ENCODE measurements at places on chromosomes 1 and 21.

- DNase-seq, result no peak
These were observed 7.5 kb upstream of the GJA8 start for GRCh38 chr1:147895123-147895522.

- DNase-seq, result no peak
These were observed 19.6 kb downstream of the CDKN2C start for GRCh38 chr1:50989694-50990093.

GRCh38 chr1:109392037-109392787 lies 5.5 kb downstream of the SORT1 start:
- no peak for DNase-seq

GRCh38 chr1:222970040-222970439 lies 155.2 kb downstream of the DISP1 start:
- no peak for DNase-seq

GRCh38 chr21:33299181-33299752 lies 25.5 kb upstream of the IFNAR1 start:
- DNase-seq, result no peak

- DNase-seq, result no peak
These were observed 387.6 kb downstream of the CAMTA1 start for GRCh38 chr1:7172804-7173203.

DNA sequence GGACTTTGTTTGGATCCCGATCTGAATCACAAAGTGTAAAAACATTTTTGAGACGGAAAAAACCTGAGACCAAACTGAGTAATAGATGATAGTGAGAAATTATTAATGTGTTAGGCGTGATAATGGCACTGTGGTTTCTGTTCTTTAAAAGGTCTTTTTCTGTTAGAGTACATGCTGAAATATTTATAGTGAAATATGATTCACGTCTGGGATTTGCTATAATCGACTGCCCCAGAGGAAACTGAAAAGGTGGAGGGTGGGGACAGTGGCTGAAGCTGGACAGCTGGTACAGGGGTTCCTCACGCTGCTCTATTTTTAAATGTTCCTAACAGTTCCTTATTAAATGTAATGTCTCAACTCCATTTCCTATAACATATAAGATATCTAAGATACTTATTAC lies 11.2 kb downstream of the URB1 start:
- DNase-seq, result no peak

- no peak for DNase-seq
These were observed 175.3 kb downstream of the PLPP3 start for GRCh38 chr1:56404066-56404465.

DNA sequence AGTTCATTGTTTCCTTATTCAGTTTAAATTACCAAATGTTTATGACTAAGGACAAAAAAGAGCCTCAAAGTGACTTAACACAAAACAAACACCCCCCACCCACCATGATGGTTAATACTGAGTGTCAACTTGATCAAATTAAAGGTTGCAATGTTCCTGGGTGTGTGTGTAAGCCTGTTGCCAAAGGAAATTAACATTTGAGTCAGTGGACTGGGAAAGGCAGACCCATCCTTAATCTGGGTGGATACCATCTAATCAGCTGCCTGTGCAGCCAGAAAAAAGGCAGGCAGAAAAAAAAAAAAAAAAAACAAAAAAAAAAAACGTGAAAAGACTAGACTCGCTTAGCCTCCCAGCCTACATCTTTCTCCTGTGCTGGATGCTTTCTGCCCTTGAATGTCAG lies 543.4 kb downstream of the NEGR1 start:
- DNase-seq, result no peak

DNA sequence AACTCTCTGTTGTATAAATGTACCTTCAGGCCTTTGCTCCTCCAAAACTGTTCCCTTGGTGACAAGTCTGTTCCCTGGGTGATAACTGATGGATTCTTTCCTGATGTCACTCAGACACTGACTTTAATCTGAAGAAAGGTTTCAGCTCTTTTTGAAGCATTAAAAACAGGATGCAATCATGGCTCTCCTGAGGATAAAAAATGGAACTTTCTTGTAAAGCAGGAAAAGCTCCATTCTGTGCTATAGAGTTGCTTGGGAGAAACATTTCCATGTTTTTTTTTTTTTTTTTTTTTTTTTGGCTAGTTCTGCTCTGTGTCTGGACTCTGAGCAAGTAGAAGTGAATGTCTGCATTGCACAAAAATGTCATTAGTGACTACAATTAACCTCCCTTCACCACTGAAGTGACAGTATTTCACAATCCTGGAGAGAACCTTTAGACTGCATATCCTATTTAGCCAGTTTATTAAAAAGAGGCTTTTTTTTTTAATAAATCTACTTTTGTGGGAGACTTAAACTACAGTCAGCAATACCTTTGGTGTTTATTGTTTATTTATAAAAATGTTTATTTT lies 101.7 kb upstream of the PRMT6 start:
- peak; percentile 10 for DNase-seq

DNA sequence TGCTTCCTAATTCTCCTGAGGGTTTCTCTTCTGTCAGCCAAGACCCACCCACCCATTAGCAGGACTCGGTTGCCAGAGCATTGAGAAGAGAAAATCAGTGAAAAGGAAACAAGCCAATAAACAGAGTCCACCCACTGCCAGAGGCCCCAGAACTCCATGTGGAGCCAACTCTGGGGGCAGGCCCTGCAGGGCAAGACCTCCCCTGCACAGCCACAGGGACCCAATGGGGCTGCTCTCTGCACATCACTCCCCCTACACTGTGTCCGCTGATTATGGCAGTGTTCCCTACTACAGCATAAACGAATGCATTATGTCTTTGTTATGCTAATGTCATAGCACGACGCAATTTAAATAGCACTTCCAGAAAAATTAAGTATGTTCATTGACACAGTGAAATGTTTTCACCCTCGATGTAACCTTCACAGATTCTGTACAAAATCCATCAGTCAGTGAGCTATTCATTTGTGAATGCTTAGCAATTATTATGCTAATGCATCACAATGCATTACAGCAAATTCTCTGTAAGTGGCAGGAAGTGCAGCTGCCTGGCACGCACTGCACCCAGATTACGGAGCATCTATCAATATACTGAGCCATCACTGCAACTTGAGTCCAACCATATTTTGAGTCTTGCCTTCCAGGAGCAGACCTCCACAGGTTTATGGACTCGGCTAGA lies 56.4 kb downstream of the GRIK3 start:
- DNase-seq, result no peak
